ENCODE measurements at places on chromosomes 6 and 20.

GRCh38 chr20:56779452-56780143 is 150.5 kb downstream of the TFAP2C start:
- no peak for DNase-seq

DNA sequence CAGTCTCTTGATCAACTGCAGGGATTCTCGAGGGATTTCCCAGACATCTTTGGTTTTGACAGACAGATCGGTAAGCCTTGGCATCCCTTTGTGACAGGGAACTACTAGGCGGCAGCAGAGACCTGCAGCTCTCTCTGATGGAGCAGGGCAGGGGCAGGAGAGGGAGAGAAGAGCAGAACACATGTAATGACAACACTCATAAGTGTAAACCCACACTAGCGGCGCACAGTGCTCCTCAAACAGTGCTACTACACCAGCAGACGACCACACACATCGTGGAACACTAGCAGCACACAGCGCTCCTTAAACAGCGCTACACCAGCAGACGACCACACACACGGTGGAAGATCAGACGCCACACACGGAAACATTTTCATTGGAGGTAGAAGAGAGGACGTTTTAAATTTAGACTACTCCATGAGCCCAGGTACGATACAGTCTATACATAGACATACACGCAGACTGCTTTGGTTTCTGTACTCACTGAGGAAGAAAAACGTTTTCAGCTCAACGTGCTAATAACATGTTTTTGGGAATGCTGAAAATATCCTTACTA is 94.5 kb upstream of the TRAF3IP2 start:
- no peak for DNase-seq

- DNase-seq, result no peak
These were observed 25.1 kb downstream of the FKBP1C start for GRCh38 chr6:63236398-63236817.

DNA sequence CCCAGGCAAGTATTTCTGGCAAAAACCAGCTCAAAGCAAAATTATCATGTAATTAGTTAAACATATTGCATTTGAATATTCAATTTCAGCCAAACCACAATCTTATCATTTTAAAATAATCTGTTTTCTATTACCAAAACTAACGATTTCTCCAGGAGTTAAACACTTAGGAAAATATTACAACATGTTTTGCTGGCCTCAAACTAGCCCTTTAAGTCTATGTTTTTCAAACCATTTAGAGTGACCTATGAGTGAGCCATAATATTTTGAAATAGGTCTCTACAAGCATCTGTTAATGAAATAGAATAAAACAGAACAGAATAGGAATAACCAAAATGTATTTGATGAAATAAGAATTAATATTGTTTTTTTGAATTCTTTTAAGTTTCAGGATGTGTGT is 370.9 kb downstream of the COL12A1 start:
- DNase-seq, result no peak

DNA sequence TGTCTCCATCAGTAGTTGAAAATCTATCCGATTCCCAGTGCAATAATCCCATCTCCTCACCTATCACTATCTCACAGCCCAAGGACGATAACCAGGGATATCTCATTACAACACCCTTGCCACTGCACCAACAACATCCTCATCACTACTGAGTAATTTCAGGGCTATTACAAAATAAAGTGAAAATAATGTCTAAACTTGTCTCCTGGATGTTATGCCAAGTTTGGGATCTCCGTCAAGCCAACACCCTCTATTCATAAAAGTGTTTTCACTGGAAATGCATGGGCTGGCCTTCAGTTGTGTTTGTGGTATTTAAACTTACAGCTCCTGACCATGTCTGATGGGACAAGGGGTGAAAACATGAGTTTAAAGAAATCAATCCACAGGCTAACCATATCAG is 42.0 kb upstream of the STMND1 start:
- DNase-seq, result no peak

DNA sequence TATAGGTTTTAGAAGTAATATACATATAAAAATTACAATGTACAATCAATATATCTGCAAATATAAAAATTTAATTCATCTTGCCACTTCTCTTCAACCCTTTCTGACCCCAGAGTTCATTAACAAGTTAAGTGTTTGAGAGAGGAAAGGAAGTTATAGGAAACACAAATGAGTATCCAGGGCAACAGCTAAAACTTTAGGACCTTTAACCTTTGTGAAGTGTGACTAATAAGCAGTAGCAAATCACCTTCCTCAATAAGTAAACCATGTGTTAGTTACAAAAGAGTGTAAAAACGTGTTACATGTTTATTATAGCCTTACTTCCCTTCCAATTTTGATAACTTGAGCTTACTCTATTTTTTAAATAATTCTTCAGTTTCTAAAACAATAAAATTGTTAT is 73.4 kb upstream of the SIM1 start:
- DNase-seq, result no peak

DNA sequence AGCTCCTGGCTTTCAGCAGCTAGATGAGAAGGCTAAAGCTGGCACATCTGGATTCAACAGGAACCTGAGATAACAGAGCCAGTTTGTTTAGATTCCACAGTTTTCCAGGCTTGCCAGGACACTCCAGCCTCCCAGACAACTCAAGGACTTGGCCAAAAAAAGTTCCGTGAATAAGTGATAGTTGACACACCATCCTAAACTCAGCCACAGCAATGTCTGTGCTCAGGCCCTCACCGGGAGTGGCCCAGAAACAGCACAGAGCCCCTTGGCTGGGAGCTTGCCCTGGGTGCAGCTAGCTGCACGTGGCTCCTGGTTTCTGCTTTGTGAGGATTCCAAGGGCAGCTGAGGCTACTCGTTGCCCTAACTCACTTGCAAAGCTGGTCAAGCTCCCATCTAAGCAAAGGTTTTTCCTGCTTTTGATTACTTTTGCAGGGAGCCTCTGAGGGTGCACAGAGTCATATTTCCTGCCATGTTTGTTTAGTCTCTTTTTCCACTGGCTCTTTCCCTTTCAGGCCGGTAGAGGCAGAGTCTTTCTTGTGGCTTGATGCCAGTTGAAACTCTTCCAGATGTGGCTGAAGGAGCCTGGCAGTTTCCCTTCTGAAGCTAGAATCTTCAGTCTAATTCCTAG is 118.3 kb upstream of the ECI2 start:
- peak; percentile 87 for DNase-seq

GRCh38 chr6:159440911-159441703 is 251.9 kb downstream of the SOD2 start:
- DNase-seq, result no peak

- DNase-seq, result peak; percentile 84
These were observed 696 bp upstream of the SUPT3H start for GRCh38 chr6:45378334-45378926.

DNA sequence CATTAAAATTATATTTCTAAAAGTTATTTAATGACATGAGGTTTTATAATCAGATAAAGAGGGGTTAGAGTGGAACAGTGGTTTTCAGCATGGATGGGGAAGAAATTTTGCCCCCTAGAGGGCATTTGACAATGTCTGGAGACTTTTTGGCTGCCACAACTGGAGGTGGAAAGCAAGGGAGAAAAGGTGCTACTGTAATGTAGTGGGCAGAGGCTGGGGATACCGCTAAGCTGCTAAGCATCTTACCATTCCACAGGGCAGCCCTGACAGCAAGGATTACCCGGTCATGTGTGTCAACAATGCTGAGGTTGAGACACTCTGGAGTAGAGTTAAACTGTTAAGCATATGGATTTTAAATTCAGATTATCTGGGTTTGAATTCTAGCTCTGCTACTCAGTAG is 52.9 kb upstream of the FABP7 start:
- DNase-seq, result peak; percentile 21

DNA sequence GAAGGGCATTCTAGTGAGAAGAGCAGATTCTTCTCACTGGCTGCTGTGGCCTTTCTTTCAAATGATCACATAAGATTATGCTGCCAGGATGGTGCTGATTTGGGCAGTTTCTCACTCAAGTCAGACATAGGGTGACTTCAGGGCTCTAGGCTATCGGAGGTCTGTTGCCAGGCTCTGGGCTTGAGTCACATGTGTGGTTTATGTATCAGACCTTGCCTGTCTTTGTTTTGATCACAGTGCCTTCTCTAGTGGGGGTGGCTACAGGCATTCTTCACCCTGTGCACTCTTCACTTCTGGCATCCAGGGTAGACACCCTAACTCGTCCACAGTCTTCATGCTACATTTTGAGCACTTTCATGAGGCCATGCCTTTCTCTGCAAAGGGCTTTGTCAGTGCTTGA is 823.7 kb upstream of the MAN1A1 start:
- no peak for DNase-seq

GRCh38 chr6:118263921-118264486 is 284.1 kb upstream of the PLN start:
- no peak for DNase-seq

GRCh38 chr6:3654436-3654835 is 97.1 kb downstream of the PXDC1 start:
- no peak for DNase-seq

DNA sequence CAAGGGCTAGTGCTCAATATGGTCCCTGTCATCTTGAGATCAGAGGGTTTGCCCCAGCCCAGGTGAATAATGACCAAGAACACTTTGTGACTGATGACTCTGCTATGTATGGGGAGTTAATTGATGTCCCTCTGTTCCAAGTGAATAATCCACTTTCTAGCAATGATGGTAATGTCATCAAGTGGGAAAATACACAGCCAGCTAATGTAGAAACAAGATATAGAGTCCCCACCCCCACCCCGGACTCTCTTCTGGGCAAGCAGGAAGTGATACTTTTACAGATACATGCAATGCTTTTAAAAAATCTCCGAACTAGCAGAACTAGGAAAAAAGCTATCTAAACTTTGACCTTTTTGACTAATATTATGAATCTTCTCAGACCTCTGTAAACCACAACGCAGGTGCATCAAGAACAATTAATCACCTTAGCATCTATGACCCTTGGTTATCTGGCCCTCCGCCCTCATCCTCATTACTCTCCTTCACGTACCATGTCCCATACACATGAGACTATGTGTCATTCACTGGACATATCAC is 30.5 kb downstream of the CNR1 start:
- no peak for DNase-seq

GRCh38 chr6:20274137-20274536 is 61.9 kb upstream of the MBOAT1 start:
- no peak for DNase-seq

DNA sequence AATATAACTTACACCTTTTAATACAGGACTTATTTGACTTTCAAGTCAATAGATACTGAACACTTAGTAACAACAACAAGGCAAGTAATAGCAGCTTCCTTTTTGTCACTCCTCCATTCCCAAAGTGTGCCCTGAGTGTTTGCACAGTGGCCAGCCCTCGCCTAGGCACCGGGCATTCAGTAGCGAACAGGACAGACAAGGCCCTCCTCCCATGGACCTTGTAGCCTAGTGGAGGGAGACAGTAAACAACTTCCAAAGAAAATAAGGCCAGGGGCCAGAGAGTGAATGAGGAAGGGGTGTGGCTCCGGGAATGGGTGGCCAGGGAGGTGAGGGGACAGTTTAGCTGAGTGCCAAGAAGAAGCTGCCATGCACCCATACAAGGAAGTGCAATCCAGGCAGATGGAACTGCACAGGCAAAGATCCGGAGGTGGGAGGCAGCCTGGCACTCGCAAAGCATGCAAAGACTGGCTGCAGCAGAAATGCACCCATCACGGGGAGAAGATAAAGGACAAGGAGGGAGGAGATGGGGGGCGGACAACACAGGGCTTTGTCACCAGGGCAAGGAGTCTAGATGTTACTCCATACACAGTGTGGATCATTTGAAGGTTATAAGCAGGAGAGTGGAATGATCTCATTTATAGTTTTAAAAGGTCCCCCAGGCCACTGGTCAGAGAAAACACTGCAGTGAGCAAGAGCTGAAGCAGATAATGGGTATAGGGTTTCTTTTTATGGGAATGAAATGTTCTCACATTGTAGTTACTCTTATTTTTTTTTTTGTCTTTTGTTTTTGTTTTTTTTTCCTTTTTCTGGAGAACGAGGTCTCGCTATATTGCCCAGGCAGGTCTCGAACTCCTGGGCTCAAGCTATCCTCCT is 32.2 kb downstream of the ATP9A start:
- DNase-seq, result no peak

- DNase-seq, result no peak
These were observed 52.9 kb upstream of the UFL1 start for GRCh38 chr6:96468681-96469224.
